Uterus (tissue), 4 donors: ENCODE measurements at places on chromosomes 5 and 9. TPM values are rescaled to one million over a fixed set of nuclear protein-coding genes. Genes with fewer than 3 reads are reported as not detected.

- no peaks in the 10 kb centered on the region for H3K4me1 ChIP-seq
- H3K36me3 ChIP-seq: no peaks in the 10 kb centered on the region
- no peak overlapping the region for H3K27ac ChIP-seq
- no peak for DNase-seq
- no peaks in the 10 kb centered on the region for H3K27me3 ChIP-seq
Observed at GRCh38 chr9:109193974-109194556, 27.0 kb upstream of the FRRS1L start.

DNA sequence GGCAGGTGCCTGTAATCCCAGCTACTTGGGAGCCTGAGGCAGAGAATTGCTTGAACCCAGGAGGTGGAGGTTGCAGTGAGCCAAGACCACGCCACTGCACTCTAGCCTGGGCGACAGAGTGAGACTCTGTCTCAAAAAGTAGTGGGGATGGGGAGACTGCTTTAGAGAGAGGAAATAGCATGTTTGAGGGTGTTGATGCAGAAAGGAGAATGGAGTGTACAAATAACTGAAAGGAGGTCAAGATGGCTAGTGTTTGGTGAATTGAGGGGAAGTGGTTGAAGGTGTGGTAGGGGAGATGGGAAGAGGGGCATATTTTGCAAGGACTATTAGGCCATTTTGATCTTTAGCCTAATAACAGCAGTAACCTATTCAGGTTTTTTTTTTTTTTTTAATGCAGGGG lies 18.2 kb downstream of the TENT2 start:
- DNase-seq: no peak
- no peaks in the 10 kb centered on the region for H3K27me3 ChIP-seq
- H3K4me1 ChIP-seq: no peaks in the 10 kb centered on the region
- no peak overlapping the region for H3K27ac ChIP-seq

GRCh38 chr5:54867310-54867944 lies 118.0 kb downstream of the ESM1 start:
- no peaks in the 10 kb centered on the region for H3K4me1 ChIP-seq
- H3K36me3 ChIP-seq: no peaks in the 10 kb centered on the region
- no peak overlapping the region for H3K27ac ChIP-seq
- DNase-seq: no peak

GRCh38 chr5:76608833-76609232 lies 14.4 kb downstream of the F2RL2 start:
- H3K27ac ChIP-seq: no peak overlapping the region
- no peaks in the 10 kb centered on the region for H3K27me3 ChIP-seq
- H3K36me3 ChIP-seq: no peaks in the 10 kb centered on the region
- no peak overlapping the region for H3K4me3 ChIP-seq

DNA sequence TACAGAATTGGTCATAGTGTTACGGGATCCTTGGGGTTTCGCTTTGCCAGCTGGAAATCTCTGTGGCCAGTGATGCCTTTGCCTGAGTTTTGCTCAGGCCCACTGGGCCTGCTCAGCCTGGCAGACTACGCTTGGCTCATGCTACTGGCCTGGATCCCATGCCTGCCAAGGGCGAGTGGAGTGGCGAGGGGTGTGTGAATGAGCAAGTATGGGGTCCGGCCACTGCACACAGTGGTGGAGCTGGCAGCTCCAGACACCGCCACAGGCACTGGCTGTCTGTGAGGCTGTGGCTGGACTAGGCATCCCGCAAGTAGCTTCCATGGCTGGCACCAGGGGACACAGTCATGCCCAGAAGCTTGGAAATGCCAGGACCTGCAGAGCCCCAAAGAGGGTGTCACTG lies 240.3 kb downstream of the ARRDC3 start:
- DNase-seq: no peak
- peaks cover 5% of the 10 kb centered on the region for H3K4me1 ChIP-seq
- H3K36me3 ChIP-seq: no peaks in the 10 kb centered on the region
- peak overlapping the region; percentile 67 for H3K27ac ChIP-seq
- no peak overlapping the region for H3K4me3 ChIP-seq

- no peaks in the 10 kb centered on the region for H3K36me3 ChIP-seq
- no peaks in the 10 kb centered on the region for H3K4me1 ChIP-seq
- DNase-seq: no peak
- H3K27ac ChIP-seq: no peak overlapping the region
- H3K4me3 ChIP-seq: no peak overlapping the region
Observed at GRCh38 chr9:17319864-17320263, 185.0 kb downstream of the CNTLN start.

GRCh38 chr9:71980266-71981190 lies 69.1 kb downstream of the C9orf85 start:
- H3K4me3 ChIP-seq: no peak overlapping the region
- no peaks in the 10 kb centered on the region for H3K4me1 ChIP-seq
- no peaks in the 10 kb centered on the region for H3K36me3 ChIP-seq
- H3K27ac ChIP-seq: no peak overlapping the region

Gene NNT
- 34.1 TPM for total RNA-seq

- H3K4me3 ChIP-seq: no peak overlapping the region
- H3K27ac ChIP-seq: no peak overlapping the region
- DNase-seq: no peak
- H3K36me3 ChIP-seq: no peaks in the 10 kb centered on the region
- H3K4me1 ChIP-seq: no peaks in the 10 kb centered on the region
Observed at GRCh38 chr5:163670036-163670435, 164.6 kb downstream of the MAT2B start.

Gene ZBED3
- total RNA-seq: 2.6 TPM

GRCh38 chr5:33549982-33550567 lies 109.3 kb downstream of the TARS1 start:
- no peaks in the 10 kb centered on the region for H3K4me1 ChIP-seq
- no peak for DNase-seq
- H3K27me3 ChIP-seq: no peaks in the 10 kb centered on the region
- H3K27ac ChIP-seq: no peak overlapping the region
- H3K36me3 ChIP-seq: no peaks in the 10 kb centered on the region

DNA sequence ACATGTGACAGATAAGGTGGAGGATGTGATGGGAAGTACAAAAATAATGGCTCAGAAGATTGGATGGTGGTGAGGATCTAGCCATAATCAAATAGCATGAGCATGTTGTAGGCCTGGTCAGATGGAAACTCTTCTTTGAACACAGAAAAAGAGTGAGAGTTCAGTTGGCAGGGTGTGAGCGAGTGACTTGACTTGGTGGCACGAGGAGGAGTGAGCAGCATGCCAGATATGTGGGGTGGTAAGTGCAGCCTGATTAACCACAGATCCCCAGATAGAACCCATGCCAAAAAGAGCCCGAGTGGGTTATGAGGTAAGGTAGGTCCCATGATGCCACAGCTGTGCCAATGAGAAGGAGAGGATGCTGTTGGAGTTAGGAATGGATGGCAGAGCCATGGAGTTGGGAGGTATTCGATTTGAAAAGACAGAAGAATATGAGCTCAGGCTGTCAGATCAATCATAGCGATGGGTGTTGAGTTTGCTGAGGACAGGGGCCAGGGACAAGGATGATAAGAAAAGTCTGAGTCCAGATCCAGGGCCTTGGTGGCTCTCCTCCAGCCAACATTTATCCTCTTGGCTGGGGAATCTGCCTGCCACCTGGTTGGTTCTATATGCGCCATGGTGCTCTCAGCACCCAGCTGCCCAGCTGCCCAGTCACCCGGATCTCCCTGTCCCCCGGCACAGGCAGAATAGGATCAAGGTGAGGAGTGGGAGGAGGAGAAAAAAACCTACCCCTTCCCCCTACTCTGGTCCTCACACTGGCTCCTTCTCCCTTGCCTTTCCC lies 16.5 kb downstream of the GARNL3 start:
- no peaks in the 10 kb centered on the region for H3K27me3 ChIP-seq
- no peak overlapping the region for H3K4me3 ChIP-seq

DNA sequence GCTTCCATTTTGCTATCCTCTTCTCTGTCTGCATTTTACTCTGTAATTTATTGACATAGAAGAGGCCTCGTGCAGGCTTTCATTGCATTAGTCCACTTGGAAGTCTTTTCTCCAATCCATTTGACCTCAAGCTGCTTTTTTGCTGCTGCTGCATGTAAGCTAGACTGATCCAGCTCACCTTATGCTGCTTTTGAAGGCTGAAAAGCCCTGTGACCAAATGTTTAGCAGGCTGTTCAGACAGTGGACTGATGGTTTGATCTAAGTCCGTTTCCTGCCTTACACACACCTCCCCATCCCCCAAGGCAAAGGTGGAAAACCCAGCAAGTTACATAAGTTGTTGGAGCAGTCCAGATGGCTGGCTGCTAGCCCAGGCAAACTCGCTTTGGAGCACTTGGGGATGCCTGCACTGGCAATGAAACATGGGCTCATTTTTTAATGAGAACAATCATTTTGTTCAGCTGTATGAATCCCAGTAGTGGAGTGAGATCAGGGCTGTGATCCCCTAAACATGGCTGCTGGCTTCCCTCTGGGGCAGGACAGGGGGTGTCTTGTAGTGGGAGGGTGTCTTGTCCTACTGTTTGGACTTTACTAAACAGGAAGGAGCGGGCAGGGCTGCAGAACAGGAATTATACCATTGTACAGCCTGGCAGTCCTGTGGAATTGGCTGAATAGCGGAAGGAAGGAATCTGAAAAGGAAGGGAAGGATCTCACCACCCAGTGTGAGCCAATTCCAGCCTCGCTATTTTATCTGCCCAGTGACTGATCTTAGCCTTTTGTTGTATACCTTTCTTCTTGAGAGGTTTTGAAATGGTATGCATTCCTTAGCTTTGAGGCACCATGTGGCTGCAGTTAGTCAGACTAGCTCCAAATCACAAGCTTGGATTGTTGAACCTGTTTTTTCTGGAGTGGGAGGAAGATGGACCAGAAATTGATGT lies 212.0 kb downstream of the ARHGAP26 start:
- no peak overlapping the region for H3K4me3 ChIP-seq
- H3K36me3 ChIP-seq: no peaks in the 10 kb centered on the region
- peaks cover 13% of the 10 kb centered on the region for H3K4me1 ChIP-seq
- no peaks in the 10 kb centered on the region for H3K27me3 ChIP-seq

Gene OR1J2
- not detected for total RNA-seq

GRCh38 chr9:80994892-80995291 lies 694.5 kb downstream of the TLE1 start:
- no peaks in the 10 kb centered on the region for H3K4me1 ChIP-seq
- H3K27me3 ChIP-seq: no peaks in the 10 kb centered on the region
- H3K27ac ChIP-seq: no peak overlapping the region
- no peaks in the 10 kb centered on the region for H3K36me3 ChIP-seq
- DNase-seq: no peak

GRCh38 chr9:98248737-98249474 lies 6.5 kb downstream of the TBC1D2 start:
- H3K36me3 ChIP-seq: no peaks in the 10 kb centered on the region
- H3K27me3 ChIP-seq: no peaks in the 10 kb centered on the region
- H3K27ac ChIP-seq: no peak overlapping the region
- peak; percentile 69 for DNase-seq
- no peak overlapping the region for H3K4me3 ChIP-seq

DNA sequence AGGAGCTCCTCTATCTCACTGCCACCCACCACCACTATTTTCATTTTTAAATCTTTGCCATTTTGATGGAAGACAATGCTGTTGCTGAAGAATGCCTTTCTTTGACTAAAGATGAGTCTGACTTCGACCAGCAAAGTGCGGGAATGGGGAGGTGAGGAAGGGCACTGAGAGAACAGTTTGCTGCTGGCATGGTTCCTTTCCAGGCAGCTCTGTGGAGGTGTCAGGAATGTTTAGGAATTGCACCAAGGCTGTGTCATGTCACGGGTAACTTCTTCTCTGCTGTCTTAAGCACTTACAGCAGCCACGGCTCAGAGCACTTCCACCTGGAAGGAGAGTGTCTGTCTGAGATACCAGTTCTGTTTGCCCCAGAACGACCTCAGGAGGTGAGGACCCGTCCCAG lies 41.4 kb upstream of the SHB start:
- H3K27ac ChIP-seq: no peak overlapping the region
- no peak for DNase-seq
- no peaks in the 10 kb centered on the region for H3K4me1 ChIP-seq
- H3K27me3 ChIP-seq: no peaks in the 10 kb centered on the region

- DNase-seq: no peak
- H3K27ac ChIP-seq: no peak overlapping the region
- no peak overlapping the region for H3K4me3 ChIP-seq
- H3K36me3 ChIP-seq: no peaks in the 10 kb centered on the region
- H3K4me1 ChIP-seq: no peaks in the 10 kb centered on the region
Observed at GRCh38 chr9:84493284-84493947, 152.9 kb upstream of the SLC28A3 start.

- H3K27ac ChIP-seq: no peak overlapping the region
- H3K36me3 ChIP-seq: no peaks in the 10 kb centered on the region
- no peak for DNase-seq
Observed at GRCh38 chr9:125968714-125969374, 221.7 kb downstream of the PBX3 start.

DNA sequence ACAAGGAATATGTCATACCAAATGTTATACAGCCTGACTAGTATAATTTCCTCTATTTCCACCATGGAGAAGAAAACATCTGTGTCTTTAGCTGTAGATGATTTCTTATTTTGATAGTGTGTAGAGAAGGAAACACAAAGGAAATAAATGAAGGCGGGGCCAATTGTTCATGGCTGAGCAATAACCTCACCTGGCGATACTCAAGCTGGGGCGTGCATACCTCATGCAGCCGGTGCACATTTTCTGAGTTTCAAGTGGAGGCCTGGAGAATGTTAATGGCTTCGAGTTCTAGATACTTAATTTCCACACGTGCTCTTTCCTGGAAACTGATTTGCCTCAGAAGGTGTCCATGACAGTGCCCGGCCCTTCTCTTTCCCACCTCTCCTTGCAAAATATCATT lies 127.4 kb upstream of the TAF11L2 start:
- H3K36me3 ChIP-seq: no peaks in the 10 kb centered on the region
- no peak overlapping the region for H3K27ac ChIP-seq
- H3K4me3 ChIP-seq: no peak overlapping the region
- H3K27me3 ChIP-seq: no peaks in the 10 kb centered on the region
- DNase-seq: no peak

- no peak overlapping the region for H3K27ac ChIP-seq
- no peaks in the 10 kb centered on the region for H3K36me3 ChIP-seq
- H3K4me3 ChIP-seq: no peak overlapping the region
- no peaks in the 10 kb centered on the region for H3K27me3 ChIP-seq
- no peaks in the 10 kb centered on the region for H3K4me1 ChIP-seq
- peak; percentile 70 for DNase-seq
Observed at GRCh38 chr5:74538206-74538661, 102.3 kb downstream of the ENC1 start.

DNA sequence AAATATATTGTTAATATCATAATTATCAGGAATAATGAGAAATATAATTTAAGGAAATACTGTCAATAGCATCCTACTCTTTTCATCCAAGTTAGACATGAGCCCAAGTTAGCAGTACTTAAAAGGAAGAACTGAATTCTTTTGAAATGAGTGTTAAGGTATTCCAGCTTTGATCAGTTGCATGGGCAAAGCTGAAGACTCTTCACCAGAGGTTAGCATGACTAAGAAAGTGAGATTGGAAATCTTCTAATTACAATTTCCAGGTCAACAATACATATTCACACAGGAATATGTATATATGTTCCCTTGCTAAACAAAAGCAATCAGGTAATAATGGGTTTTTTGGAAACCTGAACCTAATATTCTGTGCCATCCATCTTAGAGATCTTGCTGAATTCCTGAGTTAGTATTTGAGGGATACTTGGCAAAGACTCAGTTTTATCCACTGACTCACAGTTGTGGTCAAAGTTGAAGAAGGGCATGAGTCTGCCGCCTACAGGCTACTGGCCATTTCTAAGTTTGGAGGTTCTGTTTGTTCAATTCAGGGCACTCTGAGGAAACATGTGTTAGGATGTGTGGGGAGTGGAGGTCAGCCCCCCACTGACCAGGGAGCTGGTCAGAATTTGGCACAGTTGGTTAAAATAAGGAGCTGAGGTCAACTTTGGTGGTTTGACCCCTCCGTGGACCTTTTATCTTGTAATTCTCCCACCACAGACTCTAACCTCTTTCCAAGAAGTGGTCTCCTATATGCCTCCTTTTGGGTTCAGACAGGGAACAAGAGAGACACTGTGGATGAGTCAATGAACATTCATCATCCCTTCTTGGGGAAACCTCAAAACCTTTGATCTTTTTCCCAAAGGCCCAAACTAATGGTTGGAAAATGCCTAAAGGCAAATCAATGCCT lies 118.3 kb downstream of the PIK3R1 start:
- no peak for DNase-seq
- H3K4me1 ChIP-seq: no peaks in the 10 kb centered on the region
- H3K27me3 ChIP-seq: no peaks in the 10 kb centered on the region

Gene ZNF658
- total RNA-seq: 7.4 TPM
